ENCODE measurements at places on chromosomes 11 and 22.

GRCh38 chr11:32464078-32464477 is 28.7 kb upstream of the WT1 start:
- no peak for DNase-seq

GRCh38 chr11:67441098-67441563 is 2.1 kb downstream of the CORO1B start:
- DNase-seq: no peak

- DNase-seq: no peak
Measured at GRCh38 chr22:27314276-27314807, 487.2 kb downstream of the MN1 start.

DNA sequence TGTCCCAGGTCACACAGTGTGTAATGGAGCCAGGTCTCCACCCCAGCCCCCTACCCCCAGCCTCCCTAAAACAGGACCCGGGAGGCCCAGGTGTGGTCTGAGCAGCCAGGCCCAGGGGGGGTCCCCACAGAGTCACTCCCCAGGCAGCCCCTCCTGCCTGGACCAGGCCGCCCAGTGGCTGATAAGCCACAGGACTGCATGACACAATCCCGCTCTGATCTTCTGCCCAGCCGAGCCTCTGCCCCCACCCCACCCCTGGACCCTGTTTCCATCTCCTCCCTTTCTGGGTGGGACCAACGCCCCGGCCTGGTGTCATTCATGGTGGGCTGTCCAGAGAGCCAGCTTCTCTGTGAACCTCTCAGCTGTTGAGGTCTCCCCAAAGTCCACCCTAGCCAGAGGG is 7.8 kb upstream of the LIF start:
- no peak for DNase-seq

- no peak for DNase-seq
Measured at GRCh38 chr11:43556612-43557375, 123.7 kb upstream of the HSD17B12 start.

- DNase-seq: no peak
Measured at GRCh38 chr22:44455151-44455962, 42.7 kb downstream of the RTL6 start.

GRCh38 chr22:29932136-29932535 is 49.2 kb downstream of the MTMR3 start:
- no peak for DNase-seq

GRCh38 chr22:19943082-19944026 is 1.7 kb upstream of the TXNRD2 start:
- no peak for DNase-seq

DNA sequence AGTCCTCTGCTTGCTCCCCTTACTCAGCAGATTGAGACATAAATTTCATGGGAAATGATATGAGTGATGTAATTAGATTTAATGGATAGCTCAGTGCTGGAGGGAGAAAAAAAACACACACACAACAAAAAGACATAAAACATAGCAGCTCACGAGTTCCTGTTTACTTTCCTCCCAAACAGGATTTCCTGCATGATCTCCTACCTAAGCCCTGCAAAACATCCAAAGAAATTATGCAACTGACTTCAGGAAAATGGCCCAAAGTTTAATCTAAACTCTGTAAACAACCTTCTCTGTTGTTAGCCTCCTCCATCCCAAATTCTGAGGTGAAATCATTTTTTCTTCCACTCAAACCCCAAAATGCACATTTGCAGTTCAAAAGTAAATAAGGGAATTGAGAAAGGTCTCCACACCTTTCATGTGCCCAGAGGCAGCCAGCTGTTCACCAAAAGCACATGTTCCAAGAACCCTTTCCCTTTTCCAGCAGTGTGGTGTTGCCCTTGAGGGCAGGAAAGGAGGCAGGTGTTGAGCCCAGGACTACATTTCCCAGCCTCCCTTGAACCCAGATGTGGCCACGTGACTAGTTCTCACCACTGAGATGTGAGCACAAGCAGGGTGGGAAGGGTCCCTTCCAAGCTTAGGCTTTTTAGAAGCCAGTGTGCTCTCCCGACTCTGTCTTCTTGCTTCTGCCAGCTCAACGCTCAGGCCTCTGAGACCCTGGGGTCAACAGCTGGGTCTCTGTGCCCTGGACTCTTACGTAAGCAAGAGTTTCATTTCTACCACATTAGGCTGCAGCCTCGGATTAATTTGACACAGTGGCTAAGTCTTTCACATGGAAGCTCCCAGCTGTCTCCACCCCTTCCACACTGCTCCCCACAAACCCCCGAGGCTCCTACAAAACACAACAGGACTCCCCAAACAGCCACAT is 301.2 kb downstream of the CTTN start:
- no peak for DNase-seq

GRCh38 chr11:9573775-9574621 is 528 bp downstream of the WEE1 start:
- no peak for DNase-seq

GRCh38 chr11:134026655-134027343 is 42.1 kb upstream of the JAM3 start:
- DNase-seq: peak; percentile 53

- DNase-seq: no peak
Measured at GRCh38 chr11:66467034-66467659, 442 bp downstream of the PELI3 start.

DNA sequence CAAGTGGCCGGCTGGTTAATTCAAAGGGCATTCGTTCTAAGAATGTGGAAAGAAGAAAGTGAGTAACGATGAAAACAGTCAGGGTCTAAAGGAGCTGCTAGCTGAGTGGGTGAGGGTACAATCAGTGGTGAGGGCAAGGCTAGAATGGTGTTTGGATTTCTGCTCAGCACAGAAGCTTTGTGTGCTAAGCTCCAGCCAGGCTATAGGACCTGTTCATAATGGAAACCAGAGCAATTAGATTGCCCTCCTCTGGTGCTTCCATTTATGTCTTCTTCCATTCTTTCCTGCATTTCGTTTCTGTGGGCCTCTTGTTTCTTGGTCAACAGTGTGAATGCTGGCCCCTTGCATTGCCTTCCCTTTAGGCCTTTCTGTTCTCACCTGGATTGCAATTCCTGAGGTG is 572.9 kb upstream of the CHORDC1 start:
- DNase-seq: no peak

- no peak for DNase-seq
Measured at GRCh38 chr22:36386351-36386899, 1.3 kb downstream of the MYH9 start.

- no peak for DNase-seq
Measured at GRCh38 chr11:128484172-128484571, 103.2 kb downstream of the ETS1 start.

- DNase-seq: no peak
Measured at GRCh38 chr22:23192558-23192957, 12.2 kb downstream of the BCR start.

DNA sequence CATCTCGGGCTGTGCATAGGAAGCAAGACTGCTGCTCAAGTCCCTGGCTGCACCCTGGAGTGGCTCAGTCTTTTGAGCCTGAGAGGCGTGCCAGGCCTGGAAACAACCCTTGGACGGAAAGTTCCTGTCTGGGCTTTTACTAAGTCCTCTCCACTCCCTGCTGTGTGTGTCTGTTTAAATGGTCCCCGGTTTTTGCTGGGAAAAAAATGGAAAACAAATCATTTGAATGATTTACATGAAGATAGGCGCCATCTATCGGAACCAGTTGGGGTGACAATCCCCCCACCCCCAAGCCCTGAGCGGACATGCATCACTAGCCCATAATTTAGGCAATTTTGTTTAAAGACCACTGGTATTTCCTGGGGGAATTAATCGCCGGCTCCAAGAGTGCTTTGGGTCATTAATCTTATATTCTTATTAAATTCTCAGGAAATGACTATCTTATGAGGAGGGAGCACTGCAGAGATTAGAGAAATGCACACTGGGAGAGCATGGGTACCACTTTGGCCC is 2.7 kb upstream of the GAB2 start:
- DNase-seq: peak; percentile 88

DNA sequence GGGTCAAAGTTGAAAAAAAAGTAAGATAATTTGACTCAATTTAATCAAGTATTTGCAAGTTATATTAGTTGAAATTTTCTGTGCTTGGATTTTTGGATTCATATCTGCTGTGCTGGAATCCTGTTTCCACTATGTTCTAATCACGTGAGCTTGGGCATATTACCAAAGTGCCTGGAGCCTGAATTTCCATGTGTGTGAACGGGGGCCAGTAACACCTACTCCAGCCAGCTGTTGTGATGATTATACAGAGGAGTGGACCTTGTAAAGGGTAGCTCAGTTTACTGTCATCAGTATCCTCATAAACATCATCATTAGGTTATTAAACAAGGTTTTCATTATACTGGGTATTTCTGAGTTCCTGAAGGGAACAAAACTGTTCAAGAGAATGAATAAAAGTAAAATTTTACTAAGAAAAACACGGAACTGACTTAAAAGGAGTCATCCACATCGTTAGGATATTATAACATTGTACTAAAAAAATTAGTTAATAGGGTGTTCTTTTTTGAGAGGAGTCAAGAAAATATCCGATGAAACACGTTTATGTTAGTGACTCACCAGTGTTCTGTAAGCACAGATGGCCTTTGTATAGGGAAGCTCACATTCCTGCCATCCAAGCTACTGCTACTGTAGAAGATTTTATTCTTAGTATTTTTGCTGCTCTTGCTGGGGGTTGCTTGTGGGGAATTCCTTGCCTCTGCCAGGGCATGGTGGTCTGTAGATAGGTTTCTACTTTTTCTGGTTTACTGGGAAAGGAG is 144.1 kb downstream of the ARHGAP42 start:
- DNase-seq: no peak

- DNase-seq: no peak
Measured at GRCh38 chr11:2130881-2131352, 8.3 kb downstream of the IGF2 start.

- DNase-seq: no peak
Measured at GRCh38 chr22:37309211-37310074, 27.1 kb downstream of the CYTH4 start.

DNA sequence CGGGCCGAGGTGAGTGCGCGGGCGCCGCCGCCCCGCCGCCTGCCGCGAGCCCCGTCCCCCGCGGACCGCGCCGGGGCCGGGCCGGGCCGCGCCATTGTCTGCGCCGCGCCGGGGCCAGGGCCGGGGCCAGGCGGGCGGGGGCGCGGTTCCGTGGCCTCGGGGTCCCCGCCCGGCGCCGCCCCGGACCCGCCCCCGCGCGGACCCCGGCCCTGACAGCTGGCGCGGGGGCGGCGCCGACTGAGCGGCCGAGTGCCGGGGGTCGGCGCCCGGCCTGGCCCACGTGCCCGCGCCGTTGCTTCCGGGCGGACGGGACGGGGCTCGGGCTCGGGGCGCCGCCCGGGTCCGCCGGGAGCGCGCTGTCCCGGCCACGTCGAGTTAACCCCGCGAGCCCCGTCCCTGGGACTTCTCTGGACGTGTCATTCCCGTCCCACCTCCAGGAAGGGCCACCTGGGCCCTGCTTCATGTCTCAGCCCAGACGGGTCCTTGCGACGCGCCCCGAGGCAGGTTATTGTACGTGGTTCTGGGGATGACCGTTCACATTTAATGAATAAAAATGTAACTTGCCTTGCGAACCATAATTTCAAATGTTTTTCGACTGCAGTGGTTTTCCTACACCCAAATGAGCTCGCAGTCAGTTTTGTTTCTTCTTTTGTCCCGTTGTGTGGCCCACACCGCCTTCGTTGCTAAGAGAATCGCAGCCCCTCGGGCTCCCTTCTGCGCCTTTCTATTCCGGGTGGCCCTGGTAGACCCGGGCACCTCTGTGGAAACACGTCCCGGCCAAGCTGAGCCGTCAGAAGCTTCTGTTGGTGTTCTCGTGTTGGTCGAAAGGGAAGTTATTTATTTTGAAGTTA is 562 bp downstream of the ZBED4 start:
- DNase-seq: peak; percentile 23

DNA sequence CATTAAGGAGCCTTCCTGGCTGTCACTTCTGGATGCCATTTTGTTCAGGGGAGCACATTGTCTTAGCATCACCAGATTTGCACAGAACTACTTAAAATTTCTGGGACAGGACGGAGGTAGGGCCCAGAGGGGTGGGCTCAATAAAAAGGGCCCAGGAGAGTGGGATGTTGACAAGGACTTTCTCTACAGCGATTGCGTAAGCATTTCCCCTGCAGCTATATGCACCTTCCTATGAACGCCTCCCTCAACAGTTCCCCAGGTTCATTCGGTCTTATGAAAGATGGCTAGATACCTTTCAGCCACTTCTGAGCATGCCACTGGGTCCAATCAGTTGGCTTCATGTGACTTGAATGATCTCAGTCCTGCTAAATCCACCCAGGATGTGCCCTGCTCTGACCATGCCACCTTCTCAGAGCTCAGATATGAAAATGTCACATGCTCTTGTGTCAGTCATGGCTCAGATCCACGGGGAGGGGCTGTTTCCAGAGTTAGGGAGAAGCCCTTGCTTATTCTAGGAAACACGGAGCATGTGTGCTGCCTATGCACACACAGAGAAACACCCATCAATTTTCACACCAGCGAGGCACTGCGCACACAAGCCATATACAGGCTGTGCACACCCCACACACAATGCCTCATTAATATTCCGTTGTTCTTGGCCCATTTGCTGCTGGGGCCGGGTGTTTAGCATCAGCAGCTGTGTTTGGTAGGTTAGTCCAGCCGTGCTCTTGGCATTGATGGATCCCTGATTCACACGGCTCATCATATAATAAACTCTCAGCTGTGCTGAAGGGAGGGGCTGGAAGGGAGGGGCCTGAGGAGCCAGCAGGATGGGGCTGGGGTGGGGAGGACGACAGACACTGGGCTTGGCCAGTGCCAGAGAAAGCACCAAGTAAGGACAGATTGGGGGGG is 52.5 kb upstream of the NNMT start:
- DNase-seq: no peak

DNA sequence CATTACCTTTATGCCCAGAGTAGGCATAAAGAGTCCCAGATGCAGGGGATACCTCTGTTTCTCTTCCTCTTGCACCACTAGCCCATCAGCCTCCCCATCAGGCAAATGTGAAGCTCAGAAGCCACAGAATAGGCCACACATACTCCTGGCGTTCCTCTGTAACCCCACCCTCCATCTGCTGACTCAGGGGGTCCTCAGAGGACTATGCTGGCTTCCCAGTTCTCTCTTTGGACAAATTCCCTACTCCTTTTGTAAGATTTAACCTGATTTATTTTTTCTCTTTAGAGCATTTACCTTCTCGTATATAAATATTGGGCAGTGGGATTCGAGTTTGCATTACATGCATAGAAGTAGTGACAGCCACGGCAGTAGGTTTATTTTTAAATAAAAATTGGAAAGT is 262.3 kb upstream of the CADM1 start:
- DNase-seq: no peak

DNA sequence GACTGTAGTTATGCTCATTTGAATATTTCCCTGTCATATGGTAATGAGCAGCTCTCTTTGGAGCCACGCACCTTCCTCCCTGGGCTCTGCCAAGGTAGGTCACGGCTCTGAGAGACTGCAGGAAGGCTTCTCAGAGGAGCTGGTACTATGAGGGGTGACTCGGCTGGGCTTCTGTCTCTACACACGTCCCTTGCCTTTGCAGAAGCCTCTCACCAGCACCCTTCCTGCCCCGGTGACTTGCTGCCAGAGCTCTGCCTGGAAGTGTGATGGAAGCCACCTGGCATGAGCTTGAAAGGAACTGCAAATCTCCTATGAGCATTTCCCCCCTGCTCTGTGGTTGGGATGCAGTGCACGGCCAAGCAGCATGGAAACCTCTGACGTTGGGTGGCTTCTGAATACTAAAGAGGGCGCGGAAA is 74.2 kb downstream of the KIRREL3 start:
- DNase-seq: peak; percentile 47

All from midbrain (tissue), 1 donor.